ENCODE measurements at places on chromosomes 11 and 22.

DNA sequence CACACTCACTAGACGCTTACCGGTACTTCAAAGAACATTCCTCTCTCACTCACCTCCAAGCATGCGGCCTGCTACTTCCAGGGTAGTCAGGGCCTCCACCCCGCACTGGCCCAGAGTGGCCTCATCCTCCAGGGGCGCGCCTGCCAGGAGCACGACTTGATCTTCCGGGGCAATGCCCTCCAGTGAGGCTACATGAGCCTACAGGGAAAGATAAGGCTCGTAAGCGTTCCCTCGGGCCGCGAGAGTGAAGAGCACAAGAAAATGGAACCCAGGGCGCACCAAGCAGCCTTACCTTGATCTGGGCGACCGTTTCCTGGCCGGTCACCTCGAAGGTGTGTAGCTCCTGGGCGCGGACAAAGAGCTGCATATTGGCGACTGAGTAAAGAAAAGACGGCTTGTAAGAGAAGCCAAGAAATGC, 478 bp downstream of the FAU start:
- DNase-seq = peak; percentile 31

DNA sequence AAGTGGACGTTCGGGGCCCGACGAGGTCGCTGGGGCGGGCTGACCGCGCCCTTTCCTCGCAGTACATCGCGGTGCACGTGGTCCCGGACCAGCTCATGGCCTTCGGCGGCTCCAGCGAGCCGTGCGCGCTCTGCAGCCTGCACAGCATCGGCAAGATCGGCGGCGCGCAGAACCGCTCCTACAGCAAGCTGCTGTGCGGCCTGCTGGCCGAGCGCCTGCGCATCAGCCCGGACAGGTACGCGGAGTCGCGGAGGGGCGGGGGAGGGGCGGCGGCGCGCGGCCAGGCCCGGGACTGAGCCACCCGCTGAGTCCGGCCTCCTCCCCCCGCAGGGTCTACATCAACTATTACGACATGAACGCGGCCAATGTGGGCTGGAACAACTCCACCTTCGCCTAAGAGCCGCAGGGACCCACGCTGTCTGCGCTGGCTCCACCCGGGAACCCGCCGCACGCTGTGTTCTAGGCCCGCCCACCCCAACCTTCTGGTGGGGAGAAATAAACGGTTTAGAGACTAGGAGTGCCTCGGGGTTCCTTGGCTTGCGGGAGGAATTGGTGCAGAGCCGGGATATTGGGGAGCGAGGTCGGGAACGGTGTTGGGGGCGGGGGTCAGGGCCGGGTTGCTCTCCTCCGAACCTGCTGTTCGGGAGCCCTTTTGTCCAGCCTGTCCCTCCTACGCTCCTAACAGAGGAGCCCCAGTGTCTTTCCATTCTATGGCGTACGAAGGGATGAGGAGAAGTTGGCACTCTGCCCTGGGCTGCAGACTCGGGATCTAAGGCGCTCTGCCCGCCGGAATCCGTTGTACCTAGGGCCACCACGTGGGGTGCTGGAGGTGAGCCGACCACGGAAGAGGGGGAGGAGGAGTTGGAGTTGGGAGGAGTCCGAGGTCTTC, 771 bp downstream of the MIF start:
- peak; percentile 90 for DNase-seq

GRCh38 chr22:29337631-29338284, 22.3 kb upstream of the RASL10A start:
- DNase-seq = no peak

- DNase-seq = peak; percentile 77
Observed at GRCh38 chr22:38135133-38135706, 24.7 kb upstream of the BAIAP2L2 start.

DNA sequence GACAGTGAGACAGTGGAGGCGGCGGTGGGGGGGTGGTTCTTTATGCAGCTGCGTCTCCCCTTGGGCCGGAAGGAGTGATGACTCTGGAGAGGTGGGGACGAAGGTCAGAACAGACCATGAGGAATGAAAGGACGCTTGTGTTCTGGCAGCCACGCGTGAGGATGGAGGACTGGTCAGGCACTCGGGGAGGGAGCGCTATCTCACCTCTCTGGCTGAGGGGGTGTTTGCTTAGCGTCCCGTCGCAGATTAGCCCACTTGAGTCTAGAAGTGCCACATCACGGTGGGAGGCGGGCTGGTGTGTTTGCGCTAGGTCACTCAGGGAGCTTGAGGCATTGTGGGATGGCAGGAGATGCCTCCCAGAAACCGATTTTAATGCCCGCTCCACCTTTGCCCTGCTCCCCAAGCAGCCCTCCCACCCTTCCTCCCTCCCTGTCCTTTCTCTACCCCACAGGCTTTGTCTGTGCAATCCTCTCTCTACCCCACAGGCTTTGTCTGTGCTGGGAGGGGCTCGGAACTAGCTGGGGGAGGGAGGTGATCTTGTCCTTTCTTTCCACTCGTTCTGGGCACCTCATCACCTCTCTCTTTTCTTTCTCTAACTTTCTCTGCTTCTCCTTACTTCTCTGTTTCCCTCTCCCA, 97.8 kb downstream of the PKNOX2 start:
- no peak for DNase-seq

DNA sequence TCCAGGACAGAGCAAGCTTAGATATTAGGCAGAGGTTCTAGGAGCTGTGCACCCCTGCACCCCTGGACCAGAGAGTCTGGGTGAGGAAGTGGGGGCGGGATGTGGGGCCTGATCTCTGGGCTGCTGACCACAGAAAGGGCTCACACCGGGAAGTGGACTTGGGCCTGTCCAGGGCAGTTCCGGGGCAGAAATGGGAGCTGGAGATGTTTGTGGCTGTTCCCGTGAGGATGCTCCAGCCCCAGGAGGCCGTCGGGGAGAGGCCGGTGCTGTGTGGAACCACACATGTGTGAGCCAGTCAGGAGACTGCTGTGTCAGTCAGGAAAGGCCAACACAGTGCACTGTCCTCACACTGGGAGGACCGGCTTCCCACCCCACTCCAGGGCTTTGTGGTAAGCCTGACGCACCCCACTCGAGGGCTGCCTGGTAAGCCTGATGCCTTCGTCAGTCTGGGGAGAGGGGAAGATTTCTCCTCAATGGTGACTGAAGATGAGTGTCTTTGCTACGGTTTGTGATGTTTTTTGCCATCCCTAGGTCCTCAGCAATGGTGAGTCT, 741.0 kb downstream of the BRD1 start:
- no peak for DNase-seq

DNA sequence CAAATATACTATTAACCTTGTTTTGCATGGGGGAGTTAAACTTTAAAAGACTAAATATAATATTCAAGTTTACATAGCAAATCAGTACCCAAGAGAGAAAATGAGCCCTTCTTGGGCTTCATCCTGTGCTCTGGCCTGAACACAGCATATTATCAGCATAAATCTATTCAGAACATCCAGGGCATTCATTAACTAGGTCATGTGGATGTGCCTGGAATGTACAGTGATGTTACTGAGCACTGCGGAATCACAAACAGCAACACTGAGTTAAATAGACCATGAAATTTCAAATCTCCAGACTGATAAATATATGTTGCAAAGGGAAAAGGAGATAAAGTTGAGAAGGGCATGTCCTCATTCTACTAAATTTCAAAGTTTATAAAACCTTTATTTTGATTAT, 426.4 kb downstream of the AASDHPPT start:
- peak; percentile 59 for DNase-seq

- peak; percentile 84 for DNase-seq
Observed at GRCh38 chr22:20748731-20749428, 25.0 kb upstream of the SERPIND1 start.

GRCh38 chr11:122733318-122733717, 77.8 kb downstream of the UBASH3B start:
- DNase-seq = peak; percentile 92

- DNase-seq = no peak
Observed at GRCh38 chr22:47175151-47176025, 412.9 kb downstream of the TBC1D22A start.

- DNase-seq = peak; percentile 84
Observed at GRCh38 chr11:14300661-14301304, 58.2 kb downstream of the RRAS2 start.

- peak; percentile 64 for DNase-seq
Observed at GRCh38 chr11:113475160-113475761, at the start of gene DRD2. DRD2 (minus strand) TSS chr11:113475398; CDS start chr11:113424651, 50,747 bp downstream.

DNA sequence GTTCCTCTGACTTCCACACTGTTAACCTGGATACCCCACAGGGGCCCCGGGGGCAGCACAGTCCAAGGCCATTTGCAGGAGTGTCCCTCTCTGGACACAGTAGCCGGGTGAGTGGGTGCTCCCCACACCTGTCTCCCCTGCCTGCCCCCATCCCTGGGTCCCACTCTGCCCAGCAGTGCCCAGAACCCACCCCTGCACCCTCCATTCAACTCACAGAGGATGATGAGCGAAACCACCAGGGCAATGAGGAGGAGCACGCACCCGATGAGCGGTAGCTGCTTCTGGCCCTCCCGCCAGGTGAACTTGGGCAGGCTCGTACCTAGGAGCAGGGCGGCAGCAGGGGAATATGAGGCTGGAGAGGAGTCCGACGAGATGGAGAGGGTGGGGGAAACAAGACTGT, 12.2 kb downstream of the TMPRSS13 start:
- no peak for DNase-seq

GRCh38 chr11:31509429-31510345, at the start of the genes ELP4 and IMMP1L:
ELP4 (plus strand) TSS chr11:31509767; CDS start chr11:31509785, 18 bp downstream.
IMMP1L (minus strand) TSS chr11:31509622; CDS start chr11:31463276, 46,346 bp downstream.
- peak; percentile 98 for DNase-seq

DNA sequence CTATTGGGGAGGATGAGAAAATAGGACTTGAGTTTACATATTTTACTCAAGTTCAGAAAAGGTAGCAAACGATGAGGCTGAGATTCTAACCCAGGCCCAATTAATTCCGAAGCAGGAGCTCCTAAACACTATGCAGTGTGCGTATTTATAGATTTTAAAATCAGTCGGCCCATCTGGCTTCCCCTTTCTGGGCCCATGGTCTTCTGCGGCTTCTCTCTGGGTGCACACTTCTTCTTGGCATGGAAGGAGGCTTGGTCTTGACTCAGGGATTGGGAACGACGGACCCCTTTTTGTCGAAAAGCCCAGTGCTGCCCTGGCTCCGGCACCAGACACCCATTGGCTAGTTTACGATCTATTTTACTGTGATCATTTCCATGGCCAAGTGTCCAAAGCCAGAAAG, 1433.8 kb downstream of the BRD1 start:
- DNase-seq = no peak

DNA sequence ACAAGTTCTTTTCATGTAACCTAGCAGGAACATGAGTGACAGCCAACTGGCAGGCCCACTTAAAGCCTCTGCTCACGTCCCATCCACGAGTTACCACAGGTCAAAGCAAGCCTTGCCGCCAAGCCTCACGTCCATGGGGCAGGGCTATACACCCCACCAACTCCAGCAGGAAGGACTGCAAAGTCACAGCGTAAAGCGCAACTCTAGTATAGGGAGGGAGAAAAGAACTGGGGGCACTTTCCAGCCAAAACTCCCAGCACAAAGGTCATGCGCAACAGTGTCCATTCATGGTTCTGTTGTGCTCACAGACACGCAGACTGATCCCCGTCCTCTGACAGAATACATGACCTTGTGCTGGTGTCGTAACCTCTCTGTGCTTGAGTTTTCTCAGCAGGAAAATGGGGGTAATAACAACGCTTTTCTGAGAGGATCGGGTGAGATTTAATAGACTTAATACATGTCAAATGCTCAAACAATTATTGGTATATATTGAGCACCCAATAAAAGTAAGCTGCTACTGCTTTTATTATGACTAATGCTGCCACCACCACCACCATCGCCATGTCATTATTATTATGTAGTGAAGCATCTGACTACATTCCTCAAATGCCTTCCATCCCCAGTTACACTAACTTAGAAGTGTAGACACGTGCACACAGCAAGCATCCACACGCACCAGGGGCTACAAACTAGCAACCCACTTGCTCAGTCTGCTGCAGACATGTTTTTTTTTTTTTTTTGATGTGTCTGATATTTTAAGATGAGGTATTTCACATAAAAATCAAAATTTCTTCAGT, 104.4 kb upstream of the PARVA start:
- DNase-seq = peak; percentile 75

- no peak for DNase-seq
Observed at GRCh38 chr11:34273099-34273498, 84.7 kb downstream of the ABTB2 start.

DNA sequence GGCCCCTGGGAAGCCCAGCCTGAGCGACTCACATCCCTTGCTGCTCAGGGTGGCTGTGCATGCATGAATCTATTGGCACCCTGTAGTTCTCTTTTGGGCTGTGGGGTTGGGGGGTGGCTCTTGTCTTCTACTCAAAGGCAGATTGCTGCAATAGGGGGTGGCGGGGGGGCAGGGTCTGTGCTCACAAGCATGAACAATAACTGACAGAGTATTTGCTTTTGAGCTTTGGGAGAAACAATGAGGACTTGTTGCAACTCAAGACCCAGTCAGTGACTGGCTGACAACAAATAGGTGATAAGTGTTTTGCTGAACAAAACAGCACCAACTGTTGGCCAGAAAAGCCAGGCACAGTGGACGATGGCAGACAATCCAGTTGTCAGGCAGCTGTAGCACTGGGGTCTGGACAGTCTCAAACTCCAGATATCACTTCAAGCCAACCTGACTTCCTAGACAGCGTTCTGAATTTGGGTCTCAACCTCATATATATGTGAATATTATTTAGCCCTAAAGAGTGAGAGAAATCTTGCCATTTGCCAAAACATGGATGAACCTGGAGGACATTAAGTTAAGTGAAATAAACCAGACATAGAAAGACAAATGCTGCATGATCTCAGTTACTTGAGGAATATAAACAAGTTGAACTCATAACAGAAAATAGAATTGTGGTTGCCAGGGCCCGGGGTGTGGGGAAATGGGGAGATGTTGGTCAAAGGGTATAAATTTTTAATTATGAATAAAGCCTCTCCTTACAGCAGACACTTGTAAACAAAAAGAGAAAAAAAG, 61.7 kb downstream of the ME3 start:
- DNase-seq = no peak

DNA sequence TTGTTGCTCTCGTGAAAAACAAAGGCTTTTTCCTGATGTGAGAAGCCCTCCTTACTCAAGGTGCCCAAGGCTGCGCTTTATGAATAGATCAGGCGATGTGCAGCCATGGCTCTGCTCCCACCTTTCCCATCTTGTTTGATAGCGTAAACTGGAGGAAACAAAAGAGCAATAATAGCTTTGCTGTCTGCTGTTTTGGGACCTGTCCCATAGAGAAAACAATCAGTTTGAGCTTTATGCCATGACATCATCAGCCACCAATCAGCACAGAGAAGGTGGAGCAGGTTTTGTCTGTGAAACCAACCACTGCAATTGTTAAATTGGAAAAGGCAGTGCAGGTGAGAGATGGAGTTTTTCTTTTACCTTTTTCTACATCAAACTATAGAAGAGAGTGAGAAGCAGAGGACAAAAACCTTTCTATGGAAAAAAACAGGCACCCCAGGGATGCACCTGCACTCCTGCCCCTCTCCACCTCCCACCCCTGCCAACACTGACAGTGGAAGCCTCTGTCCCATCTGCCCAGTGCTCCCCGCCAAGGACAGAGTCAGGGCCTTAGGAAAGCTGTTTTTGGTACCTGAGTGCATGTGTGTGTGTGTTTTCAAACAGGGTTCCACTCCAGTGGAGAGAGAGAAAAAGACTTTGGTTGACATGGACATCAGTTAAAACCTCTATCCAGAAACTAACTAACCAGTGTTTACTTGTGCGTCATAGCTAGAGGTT, 80.7 kb downstream of the MICAL3 start:
- peak; percentile 48 for DNase-seq

GRCh38 chr11:65036931-65037330, 4.1 kb upstream of the SAC3D1 start:
- DNase-seq = peak; percentile 53
